NCI-H2081 treated with DMSO at 0.1 percent for 48 hours (cell line): ENCODE measurements at places on chromosomes 1 and 21.

- DNase-seq, result no peak
Measured at GRCh38 chr1:173475564-173476196, 1.5 kb upstream of the PRDX6 start.

DNA sequence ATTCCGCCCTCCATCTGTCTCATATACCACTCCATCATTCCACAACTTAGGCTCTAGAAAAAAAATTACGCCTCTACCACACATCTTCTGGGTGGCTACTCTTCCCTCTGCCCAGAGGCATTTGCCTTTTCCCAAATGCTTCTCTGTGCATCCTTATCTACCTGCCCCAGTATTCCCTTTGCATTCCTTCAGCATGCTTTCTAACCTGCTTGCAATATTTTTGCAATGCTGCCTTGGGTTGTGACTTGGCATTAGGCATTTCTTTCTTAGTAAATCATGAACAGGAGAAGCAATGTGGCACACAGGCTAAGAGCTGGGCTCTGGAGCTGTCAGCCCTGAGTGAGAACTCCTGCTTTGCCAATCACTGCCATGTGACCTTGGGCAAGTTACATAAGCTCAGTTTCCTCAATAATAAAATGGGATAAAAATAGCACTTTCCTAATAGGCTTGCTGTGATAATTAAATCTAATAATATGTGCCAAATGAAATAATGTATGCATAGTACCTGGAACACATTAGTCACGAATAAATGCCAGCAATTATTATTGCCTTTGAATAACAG is 276.0 kb downstream of the ASTN1 start:
- DNase-seq, result no peak

GRCh38 chr1:19869929-19870328 is 12.3 kb upstream of the OTUD3 start:
- DNase-seq, result no peak

- no peak for DNase-seq
Measured at GRCh38 chr1:91707114-91707889, 178.6 kb downstream of the TGFBR3 start.

- peak; percentile 85 for DNase-seq
Measured at GRCh38 chr1:203006948-203007871, at the start of gene TMEM183A. Gene TMEM183A, plus strand, starts transcription at chr1:203007374. Its CDS starts 92 bp downstream, at chr1:203007466.

GRCh38 chr21:45917241-45917640 is 64.3 kb upstream of the COL6A1 start:
- no peak for DNase-seq

- DNase-seq, result no peak
Measured at GRCh38 chr1:240044620-240045019, 47.1 kb upstream of the FMN2 start.

- no peak for DNase-seq
Measured at GRCh38 chr1:183912265-183912886, 107.5 kb downstream of the RGL1 start.

DNA sequence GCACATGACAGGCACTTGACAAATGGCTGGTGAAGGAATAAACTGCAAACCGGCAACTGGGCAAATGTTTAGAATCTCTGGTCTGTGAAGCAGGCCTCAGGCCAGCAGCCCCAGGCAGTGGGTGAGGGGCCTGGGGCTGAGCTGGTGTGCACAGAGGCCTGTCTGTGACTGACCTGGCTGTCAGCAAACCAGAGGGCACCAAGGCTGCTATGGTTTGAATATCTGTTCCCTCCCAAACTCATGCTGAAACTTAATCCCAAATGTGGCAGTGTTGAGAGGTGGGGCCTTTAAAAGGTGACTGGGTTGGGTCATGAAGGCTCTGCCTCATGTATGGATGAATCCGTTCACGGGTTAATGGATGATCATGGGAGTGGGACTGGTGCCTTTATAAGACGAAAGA is 139.8 kb downstream of the DMRTB1 start:
- no peak for DNase-seq

- DNase-seq, result no peak
Measured at GRCh38 chr1:111725192-111725591, 14.0 kb downstream of the INKA2 start.

GRCh38 chr1:181344091-181344490 is 139.2 kb upstream of the CACNA1E start:
- DNase-seq, result no peak

DNA sequence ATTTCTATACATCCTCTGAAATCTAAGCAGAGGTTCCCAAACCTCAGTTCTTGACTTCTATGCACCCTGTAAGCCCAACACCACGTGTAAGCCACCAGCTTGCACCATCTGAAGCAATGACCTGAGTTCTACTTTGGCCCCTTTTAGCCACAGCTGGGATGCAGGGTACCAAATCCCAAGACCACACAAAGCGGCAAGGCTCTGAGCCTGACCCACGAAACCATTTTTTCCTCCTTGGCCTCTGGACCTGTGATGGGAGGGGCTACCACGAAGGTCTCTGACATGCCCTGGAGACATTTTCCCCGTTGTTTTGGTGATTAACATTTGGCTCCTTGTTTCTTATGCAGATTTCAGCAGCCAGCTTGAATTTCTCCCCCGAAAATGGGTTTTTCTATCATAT is 38.8 kb downstream of the STXBP3 start:
- DNase-seq, result no peak

DNA sequence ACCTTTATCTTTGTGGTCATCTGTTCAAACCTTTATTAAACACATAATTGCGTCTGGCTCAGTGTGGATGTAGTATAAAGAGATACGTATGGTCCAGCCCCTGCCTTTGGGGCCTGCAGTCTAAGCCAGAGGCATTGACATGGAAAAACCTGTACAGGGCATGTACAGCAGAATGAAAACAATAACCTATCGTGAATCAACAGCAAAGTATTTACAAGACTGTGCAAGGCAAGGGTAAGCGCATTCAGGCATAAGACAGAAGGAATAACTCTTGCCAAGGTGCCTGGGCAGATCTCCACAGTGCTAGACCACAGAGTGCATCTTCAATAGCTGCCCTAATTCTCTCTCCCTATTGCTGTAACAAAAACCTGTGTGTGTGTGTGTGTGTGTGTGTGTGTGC is 35.5 kb downstream of the KIRREL1 start:
- DNase-seq, result no peak

- no peak for DNase-seq
Measured at GRCh38 chr1:88581703-88582102, 102.4 kb upstream of the PKN2 start.

GRCh38 chr1:174938281-174939007 is 61.3 kb upstream of the CACYBP start:
- no peak for DNase-seq

DNA sequence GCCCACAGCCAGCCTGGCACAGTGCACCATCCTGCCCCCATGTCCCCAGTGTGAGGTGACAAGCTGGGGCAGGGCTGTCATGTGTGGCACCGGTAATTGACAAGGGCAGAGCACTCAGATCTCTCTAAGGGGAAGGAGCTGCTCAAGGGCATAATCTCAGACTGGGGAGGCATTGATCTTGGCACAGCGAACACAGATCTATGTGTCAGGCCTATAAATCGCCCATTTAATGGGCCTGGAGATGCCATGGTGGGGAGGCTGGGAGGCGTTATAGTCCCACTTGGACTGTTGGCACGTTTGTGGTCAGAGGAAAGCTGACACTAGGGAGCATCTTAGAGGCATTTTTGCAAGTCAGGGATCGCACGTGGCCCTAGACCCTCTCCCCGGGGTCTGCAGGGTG is 594.1 kb downstream of the PTPRU start:
- DNase-seq, result no peak

DNA sequence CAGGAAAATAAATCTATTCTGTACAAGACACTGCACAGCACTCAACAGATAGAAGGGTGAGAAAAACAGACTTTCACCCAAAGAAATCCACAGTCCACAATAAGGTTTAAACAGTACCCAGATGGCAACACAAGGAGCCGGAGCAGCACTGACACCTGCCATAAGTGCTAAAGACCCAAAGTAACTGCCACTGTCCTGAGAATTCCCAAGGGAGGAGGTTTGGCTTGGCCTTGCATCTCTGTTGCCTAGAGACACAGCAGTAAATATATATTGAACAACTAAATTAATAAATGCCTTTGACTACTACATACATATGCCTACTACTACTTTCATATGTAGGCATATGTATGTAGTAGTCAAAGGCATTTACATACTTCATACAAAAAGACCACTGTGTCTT is 68.0 kb downstream of the VAV3 start:
- DNase-seq, result no peak

DNA sequence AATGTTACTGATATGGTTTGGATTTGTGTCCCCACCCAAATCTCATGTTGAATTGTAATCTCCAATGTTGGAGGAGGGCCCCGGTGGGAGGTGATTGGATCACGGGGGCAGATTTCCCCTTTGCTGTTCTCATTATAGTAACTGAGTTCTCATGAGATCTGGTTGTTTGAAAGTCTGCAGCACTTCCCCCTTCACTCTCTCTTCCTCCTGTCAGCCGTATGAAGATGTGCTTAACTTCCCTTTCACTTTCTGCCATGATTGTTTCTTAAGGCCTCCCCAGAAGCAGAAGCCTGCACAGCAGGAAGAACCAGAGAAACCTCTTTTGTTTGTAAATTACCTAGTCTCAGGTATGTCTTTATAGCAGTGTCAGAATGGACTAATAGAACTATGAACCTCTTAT is 28.4 kb downstream of the TRIM33 start:
- no peak for DNase-seq

GRCh38 chr1:1510912-1511532 is 940 bp upstream of the ATAD3A start:
- DNase-seq, result peak; percentile 3

- DNase-seq, result no peak
Measured at GRCh38 chr1:113647164-113647563, 112.1 kb downstream of the PHTF1 start.

DNA sequence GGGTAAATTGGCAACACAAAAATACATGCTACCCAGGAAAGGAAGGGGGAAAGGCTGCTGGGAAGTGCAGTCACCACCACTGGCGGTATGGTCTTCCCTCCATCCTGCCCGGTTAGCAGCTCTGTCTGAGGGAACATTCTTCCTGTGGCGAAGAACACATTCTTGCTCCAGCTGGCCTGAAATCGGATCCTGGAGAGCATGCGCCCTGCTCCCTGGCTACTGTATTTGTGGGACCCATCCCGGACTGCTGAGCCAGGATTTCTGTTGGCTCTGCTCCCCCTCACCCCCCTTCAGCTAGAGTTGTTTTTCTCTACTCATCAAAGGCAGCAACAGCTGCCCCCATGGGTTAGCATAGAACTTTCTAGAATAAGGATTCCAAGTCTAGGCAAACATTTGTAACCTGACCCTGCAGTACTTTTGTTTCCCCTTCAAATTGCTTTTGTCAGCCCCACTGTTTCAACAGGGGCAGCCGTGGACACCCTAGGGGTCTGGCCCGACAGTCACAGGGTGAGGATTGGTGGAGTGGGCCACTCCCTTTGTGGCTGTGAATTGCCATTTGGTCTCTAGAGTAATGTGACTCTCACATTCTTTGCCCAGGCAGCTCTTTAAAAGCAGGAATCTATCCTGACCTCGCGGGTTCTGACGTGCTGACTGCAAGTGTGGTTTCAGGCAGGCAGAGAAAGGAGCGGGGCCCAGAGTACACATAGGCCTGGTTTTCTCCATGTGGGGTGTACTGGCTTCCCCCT is 157.7 kb downstream of the TOMM20 start:
- DNase-seq, result peak; percentile 26

GRCh38 chr1:4071653-4072052 is 171.6 kb upstream of the C1orf174 start:
- DNase-seq, result no peak

- DNase-seq, result no peak
Measured at GRCh38 chr1:4090976-4091660, 191.0 kb upstream of the C1orf174 start.

DNA sequence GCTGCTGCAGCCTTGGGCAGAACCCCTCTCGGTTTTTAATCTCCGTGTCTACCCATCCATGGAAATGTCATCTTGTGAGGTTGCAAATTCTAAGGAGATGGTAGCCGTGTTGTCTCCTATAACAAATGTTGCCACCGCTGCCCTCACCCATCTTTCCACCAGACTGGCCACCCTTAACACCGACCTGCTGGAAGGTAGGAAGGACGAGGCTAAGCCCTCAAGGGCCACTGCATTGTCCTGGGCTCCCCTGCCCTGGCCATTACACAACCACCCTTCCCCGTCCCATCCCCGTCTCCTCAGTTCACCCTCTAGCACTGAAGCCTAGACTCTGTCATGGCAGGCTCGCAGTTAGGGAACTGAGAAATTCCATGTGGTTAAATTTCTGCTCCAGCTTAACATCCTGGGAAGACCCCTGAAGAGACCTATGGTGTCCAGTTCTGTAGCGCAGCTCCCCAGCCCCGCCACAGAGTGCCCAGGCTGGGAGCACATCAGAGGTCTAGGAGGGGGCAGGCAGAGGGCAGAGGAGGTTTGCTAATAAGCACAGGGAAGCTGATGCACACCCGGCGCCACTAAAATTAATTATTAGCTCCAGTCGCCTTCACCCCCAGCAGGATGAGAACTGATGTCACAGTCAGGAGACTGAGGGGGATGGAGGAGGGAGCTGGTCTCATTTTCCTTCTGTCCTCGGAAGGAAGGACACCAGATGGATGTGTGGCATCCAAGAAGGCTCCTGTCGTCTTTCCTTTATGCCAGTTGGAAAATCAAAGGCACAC is 38.3 kb downstream of the STUM start:
- no peak for DNase-seq

DNA sequence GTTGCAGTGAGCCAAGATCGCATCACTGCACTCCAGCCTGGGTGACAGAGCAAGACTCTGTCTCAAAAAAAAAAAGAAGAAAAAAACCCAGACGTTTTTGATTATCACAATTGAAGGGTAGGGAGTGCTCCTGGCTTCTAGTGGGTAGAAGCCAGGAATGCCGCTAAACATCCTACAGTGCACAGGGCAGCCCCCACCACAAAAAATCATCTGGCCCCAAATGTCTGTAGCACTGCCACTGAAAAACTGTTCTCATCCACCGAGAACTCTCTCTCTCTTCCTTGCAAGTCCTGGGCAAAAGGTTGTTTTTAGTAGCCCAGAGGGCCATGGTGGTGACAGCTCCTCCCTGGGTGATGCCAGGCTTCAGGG is 35.6 kb upstream of the GPR157 start:
- no peak for DNase-seq

GRCh38 chr1:177427811-177428210 is 257.1 kb downstream of the BRINP2 start:
- no peak for DNase-seq

- DNase-seq, result no peak
Measured at GRCh38 chr1:184838504-184838951, 83.9 kb upstream of the EDEM3 start.

DNA sequence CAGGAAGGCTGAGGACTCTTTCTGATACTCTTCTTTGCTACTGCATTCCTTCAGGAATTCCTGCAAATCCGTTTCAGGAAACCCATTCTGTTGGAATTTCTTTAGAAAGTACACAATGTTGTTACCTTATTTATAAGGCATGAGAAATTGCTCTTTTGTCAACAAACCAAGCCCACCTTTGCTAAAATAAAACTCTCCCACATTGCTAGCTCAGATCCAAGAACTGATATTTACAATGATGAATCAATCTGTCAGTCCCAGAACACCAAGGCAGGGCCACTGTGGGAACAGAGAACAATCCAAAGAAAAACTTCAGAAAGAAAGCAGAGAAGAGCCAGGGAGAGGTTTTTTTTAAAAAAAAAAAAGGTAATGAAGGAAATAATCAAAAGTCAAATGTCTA is 36.6 kb upstream of the LPAR3 start:
- no peak for DNase-seq

- DNase-seq, result no peak
Measured at GRCh38 chr1:61450454-61450853, 274.5 kb downstream of the TM2D1 start.
